ENCODE measurements at places on chromosomes 2 and 18.
A peak's percentile ranks its signal among the peaks of the same experiment; 100 is the strongest.

GRCh38 chr2:25586726-25587144 is 86.6 kb downstream of the DTNB start:
- no peak for DNase-seq

- no peak for DNase-seq
Observed at GRCh38 chr2:73503992-73504570, 118.4 kb downstream of the ALMS1 start.

DNA sequence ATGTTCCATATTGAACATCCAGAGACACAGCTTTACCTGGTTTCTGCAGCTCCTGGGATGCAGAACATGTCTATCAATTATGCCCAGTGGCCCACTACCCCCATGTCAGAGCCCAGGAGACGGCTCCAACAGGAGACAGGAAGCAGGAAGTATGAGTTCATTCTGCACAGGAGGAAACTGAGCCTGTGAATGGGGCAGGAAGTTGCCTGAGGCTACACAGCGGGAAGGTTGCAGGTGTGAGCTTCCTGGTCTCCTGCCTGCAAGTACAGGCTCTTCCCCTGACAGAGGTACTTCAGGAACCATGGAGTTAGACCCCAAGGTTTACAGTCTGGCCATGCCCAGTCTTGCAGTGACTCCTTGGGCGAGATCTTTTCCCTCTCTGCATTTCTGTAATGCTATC is 2.8 kb upstream of the BOK start:
- no peak for DNase-seq

- DNase-seq: no peak
Observed at GRCh38 chr2:74371421-74371820, 8.7 kb downstream of the DCTN1 start.

DNA sequence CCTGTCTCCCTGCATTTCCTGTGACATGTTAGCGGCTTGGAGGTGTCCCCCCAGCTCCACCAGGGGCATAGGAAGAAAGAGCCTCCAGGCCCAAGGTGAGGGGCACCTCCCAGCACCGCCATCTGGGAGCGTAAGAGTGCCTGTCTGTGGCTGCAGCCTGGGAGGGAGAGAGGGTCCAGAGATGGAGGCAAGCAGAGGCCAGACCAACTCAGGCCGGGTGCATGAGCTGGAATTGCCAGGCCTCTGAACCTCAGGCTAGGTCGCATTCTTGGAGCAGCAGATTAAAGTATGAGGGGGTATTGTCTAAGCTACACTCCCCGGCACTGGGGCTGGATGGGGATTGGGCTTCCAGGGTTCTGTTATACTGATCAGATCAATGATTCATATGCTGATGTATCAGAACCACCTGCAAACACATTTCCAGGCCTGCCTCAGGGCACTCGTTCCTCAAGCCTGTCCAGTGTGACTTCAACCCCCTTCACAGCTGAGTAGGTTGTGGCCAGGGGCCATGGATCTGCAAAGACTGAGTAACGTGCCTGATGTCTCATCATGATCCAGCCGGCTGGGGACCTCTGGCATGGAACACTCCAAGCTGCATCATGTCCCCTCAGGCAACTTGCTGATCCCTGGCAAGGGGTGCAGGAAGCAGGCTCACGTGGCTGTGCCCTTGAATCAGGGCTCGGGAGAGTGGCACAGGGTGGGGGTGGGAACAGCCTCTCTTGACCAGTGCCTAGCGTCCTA is 73.2 kb downstream of the HS1BP3 start:
- DNase-seq: peak; percentile 94

DNA sequence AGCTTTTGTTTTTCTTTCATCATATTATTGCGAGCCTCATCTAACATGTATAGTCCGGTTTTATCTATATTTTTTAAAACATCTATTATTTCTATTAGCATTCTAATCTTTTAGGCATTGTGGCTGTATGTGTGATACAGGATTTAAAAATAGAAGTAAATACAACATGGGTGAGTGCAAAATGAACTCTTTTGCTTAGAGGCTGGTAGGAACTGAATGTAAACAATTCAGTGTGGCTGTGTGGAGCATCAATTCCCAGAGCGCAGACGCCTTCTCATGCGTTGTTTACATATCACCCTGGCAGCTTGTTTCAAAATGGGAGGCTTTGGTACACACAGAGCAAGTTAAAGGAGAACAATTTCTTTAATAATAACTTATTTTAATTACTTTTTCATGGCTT is 836 bp downstream of the DTNA start:
- DNase-seq: no peak

GRCh38 chr2:69366-70344 is 23.4 kb upstream of the FAM110C start:
- DNase-seq: no peak

DNA sequence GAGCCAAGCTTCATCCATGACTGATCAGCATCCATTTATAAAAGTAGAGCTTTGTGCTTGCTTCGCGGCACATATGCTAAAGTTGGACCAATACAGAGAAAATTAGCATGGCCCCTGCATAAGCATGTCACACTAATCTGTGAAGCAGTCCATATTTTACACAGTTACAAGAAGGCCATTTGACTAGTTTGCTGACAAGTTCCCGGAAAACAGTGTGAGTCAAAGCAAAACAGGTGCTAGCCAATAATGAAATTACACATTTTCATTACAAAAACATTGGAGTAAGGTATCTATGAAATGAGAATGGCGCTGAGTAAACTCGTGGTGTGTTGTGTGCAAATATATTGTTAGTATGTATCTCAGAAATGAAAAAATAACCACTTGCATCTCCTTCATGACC is 4.7 kb downstream of the ANKRD62 start:
- no peak for DNase-seq

GRCh38 chr2:28172114-28172898 is 220.4 kb upstream of the FOSL2 start:
- no peak for DNase-seq

GRCh38 chr2:127078666-127079270 is 28.2 kb downstream of the BIN1 start:
- no peak for DNase-seq

DNA sequence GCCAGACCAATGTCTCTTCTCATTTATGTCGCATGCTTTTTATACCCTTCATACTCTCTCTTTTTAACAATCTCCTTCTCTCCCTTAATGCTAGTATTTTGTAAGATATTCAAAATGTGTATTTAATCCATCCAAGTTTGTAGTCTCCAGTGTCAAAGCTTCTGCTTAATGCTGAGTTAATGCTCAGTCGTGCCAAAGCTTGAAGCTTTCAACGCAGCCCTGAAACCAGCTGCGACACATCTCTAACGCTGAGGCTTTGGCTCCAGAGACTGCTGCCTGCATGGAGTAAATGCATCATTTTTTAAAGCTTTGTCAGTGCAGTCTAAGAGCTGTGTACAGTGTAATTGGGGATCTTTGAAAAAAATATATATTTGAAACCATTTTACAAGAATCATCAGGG is 2108.8 kb upstream of the PIK3C3 start:
- DNase-seq: no peak

- DNase-seq: no peak
Observed at GRCh38 chr18:58638441-58638840, 9.6 kb upstream of the ALPK2 start.

GRCh38 chr2:75466708-75467311 is 93.9 kb downstream of the EVA1A start:
- no peak for DNase-seq

DNA sequence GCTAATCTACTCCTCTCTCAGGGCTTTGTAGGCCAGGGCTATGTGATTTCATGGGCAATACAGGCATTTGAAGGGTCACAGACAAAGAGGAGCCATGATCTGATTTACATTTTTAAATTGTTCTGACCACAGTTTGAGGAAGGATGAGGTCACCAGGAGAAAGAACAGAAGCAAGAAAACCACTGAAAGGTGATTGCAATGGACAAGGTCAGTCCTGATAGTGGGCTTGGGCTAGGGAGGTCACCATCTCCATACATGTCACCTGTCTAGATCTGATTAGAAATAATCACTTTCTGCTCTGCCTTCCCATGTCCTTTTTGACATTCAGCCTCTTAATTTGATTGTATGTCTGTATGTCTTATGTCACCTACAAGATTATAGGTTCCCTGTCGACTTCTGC is 248.9 kb upstream of the CWC22 start:
- DNase-seq: no peak

DNA sequence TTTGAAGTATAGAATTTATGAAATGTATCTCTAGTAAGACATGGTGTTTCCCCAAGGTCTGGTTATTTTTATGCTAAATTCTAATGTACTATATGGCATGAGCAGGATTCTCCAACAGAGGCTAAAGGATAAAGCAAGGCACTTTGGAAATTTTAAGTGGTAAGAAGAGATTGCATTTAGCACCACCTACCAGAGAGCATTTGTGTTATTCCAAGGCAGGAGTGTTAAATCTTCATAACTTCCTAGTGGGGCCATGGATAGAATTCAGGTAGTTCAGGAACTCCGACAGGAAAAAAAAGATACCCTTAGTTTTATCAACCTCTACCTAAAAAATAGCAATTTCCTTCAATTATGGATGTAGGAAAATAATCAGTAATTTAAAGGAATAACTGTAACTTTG is 497.4 kb upstream of the CRIM1 start:
- DNase-seq: no peak

GRCh38 chr2:234994438-234995321 is 42.9 kb downstream of the SH3BP4 start:
- no peak for DNase-seq

- no peak for DNase-seq
Observed at GRCh38 chr18:9695605-9696004, 12.5 kb upstream of the RAB31 start.
